ENCODE measurements at places on chromosomes 3 and 15.

GRCh38 chr3:78601249-78601648 is 1166.5 kb downstream of the ROBO1 start:
- DNase-seq: no peak

- no peak for DNase-seq
These were observed 34.2 kb downstream of the CLEC3B start for GRCh38 chr3:45060165-45060892.

DNA sequence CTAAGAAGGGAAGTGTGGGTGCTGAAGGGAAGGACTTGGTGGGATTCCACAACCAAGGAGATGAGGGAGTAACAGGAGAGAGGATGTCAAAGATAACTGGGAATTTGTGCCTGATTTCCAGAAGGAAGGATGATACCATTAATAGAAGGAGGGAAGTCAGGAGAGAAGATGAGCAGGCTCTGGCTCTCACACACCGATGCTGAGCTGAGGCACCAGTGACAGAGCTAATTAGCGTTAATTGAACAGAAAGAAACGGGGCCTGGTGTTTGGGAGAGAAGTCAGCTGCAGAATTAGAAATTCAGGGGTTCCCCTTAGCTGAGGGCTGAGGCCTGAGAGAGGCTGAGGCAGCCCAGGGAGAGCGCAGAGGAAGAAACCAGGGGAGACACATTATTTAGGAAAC is 11.9 kb upstream of the PDIA5 start:
- no peak for DNase-seq

GRCh38 chr3:24359102-24359501 is 135.5 kb downstream of the THRB start:
- no peak for DNase-seq

DNA sequence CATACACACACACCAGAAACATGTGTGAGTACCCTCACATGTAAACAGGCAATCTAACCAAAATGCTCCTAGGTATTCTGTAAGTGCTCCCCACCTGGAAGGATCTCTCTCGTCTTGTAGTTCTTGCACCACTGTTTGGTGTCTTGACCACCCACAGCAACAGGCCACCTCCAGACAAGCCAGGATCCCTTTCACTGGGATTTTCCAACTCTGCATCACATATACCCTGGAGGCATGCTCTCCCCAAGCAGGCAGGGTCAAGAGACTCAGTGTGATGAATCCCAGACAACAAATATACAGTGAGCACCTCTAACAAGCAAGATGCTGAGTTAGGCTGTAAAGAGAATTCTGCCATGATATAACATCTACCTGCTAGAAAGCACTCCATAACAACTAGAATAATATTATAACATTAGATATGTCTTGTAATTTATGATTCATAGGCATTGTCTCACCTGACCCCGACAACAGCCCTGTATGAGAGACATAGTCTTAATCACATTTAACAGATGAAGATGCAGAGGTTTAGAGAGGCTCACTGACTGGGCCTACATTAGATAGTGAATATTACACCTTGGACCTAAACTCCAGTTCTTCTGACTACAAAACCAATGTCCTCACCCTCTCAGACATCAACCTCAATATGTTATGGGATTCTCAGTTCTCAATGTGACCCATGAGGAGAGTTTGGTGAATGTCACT is 76.5 kb upstream of the BCL6 start:
- DNase-seq: no peak

- no peak for DNase-seq
These were observed 35.5 kb downstream of the ATP8B4 start for GRCh38 chr15:50083424-50084025.

- no peak for DNase-seq
These were observed 26.7 kb upstream of the PIK3R4 start for GRCh38 chr3:130773366-130773765.

- DNase-seq: no peak
These were observed 231.5 kb downstream of the LRTM1 start for GRCh38 chr3:54696313-54696712.

DNA sequence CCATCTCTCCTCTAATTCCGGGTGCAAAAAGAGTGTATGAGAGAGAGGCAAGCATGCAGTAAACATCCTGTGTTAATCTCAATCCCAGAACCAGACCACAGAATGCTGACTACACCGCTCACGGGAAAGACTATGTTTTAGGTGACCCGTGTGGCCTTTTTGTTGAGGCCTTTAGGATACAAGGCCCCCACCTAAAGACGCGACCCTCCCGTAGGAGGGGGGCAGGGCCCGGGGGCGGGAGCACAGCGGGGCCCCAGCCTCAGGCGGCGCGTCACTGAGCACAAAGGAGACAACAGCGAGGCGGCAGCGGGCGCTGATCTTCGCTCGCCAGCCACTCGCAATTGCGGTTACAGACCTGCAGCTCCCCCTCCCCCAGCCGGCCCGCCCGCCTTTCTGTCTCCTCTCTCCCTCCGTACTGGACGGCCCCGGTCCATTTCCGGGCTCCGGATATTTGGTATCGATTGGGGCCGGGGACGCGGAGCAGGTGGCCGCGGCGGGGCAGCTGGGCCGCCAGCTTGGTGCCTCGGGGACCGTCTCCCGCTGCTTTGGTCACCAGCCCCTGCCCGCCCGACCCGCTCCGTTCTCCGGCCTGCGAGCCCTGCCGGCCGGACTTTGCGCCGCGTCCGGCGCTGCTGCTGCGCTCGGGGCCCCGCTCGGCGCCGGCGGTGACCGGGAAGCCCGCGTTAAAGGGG is at the start of gene CCDC50:
Gene CCDC50 (plus strand): TSS at position 433 of the 692 bp plus-strand sequence. CDS start 281 bp downstream, outside the sequence.
- DNase-seq: peak; percentile 72

DNA sequence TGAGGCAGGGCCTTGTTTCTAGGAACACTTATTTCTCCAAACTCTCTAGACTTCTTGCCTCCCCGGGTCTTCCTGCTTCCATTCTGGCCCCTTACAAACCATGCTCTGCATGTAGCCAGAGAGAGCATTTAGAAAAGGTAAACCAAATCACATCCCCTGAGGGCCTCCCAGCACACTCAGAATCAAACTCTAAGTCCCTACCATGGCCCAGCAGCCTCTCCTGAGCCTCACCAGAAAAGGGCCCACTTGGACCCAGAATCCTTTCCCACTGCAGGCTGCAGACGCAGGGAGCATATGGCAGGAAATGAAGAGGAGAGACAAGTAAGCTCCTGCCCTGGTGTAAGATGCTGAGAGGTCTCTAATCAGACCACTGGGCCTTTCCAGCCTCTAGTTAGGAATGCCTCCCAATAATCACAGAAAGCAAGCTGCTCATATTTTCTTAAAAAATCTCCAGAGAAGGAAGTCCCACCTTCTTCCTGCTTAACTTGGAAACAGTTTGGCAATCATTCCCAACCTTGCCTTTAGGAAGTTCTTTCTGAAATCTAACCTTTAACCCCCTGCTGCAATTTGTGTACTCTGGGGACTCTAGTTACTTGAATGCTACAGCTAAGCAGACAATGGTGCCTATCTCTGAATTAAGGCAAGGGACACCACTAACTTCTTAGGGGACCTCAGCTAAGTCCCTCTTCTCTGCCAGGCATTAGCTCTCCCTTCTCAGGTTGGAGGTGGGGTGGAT is 4.2 kb downstream of the AMOTL2 start:
- no peak for DNase-seq

DNA sequence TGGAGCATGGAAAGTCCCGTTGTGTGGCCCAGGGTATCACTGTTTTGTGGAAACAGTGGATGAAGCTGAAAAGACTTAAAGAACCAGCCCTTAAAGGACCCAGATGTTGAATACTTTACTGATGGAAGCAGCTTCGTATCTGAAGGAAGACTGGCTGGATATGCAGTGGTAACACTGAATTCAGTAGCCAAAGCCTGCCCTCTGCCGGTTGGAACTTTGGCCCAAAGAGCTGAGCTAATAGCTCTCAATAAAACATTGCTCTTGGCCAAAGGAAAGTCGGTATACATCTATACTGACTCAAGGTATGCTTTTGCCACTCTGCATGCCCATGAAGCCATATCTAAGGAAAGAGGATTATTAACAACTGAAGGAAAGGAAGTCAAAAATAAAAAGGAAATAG is 885.4 kb downstream of the PDCD6IP start:
- DNase-seq: peak; percentile 30

DNA sequence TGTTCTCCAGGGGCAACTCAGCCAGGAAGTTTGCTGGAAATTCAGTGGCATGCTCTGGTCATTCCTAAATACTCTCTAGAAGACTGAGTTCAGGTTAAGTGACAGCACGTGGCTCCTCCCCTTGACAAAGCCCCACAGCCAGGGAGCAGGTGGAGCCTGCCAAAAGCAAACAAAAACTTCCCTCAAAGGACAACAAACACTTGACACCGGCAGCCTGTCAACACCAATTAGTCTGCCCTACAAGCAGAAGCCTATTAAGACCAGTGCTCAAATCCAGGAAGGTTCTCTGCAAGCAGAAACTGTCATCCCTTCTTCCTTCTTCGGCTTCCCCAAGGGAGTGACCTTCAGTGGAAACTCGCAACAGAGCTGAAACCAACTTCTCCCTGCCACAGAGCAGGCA is 5.0 kb downstream of the MEX3B start:
- DNase-seq: no peak

DNA sequence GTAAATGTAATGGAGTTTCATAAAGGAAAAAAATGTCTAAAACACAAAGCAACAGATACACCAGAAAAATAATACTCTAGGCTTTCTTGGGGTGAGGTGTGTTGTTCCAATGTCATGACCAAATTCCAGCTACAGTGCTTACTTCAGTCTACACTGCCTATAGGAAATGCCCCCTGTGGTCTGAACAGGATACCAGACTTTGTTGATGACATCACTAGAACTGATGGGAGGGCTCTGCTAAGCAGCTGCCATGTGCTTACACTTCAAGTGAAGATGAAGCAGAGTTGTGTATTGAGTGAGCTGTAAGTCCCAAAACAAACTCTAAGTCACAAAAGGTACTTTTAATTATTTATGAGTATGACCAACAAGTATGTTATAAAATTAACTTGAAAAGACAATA is 456.1 kb upstream of the IL12A start:
- no peak for DNase-seq

- no peak for DNase-seq
These were observed 890.9 kb downstream of the GBE1 start for GRCh38 chr3:80870476-80871041.

DNA sequence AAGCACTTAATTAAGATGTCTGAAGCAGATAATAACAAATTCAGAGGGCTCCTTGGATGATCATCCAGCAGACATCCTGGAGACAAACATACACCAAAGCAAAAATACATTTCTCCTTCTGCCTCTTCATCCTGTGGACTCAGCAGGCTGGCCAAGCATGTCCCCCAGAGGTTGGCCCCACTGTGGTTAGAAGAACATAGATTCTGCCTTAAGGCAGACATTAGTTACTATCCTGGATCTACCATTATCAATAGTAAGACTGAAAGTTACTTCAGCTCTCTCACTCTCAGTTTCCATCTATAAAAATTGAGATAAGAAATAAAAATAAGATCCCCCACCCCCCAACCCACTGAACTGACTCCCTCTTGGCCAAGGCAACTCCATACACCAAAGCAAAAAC is 28.6 kb upstream of the TGFBR2 start:
- DNase-seq: no peak

DNA sequence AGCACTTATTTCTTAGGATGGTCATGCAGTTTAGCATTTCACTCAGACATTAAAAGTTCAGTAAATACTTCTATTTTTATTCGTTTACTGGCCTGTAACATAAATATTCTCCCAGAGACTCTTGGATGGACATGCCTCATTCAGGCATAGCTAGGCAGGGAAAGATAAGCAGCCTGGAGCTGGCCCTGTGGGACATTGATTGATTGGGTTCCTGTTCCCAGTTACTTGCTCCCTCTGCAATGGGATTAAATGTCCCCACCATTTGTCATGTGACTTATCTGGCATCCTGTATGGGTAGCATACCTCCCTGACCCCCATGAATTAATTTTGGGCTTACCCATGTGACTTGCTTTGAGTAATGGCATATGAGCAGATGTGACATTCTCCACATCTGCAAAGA is 2.7 kb upstream of the SCAMP5 start:
- no peak for DNase-seq

GRCh38 chr3:108122276-108122675 is 31.4 kb upstream of the CD47 start:
- no peak for DNase-seq

GRCh38 chr3:4504340-4505261 is 11.5 kb downstream of the ITPR1 start:
- no peak for DNase-seq

GRCh38 chr3:35296533-35296932 is 342.8 kb upstream of the ARPP21 start:
- no peak for DNase-seq
